Activated CD4-positive, alpha-beta T cell treated with anti-CD3 and anti-CD28 coated beads, Interleukin-2, amount 50 U/mL, for 24 hours (primary cell): ENCODE measurements at places on chromosomes 7 and 10.

- no peak for DNase-seq
Observed at GRCh38 chr7:150735596-150736358, 1.4 kb upstream of the GIMAP5 start.

GRCh38 chr10:4459531-4459930, 366.5 kb upstream of the AKR1E2 start:
- DNase-seq: no peak

DNA sequence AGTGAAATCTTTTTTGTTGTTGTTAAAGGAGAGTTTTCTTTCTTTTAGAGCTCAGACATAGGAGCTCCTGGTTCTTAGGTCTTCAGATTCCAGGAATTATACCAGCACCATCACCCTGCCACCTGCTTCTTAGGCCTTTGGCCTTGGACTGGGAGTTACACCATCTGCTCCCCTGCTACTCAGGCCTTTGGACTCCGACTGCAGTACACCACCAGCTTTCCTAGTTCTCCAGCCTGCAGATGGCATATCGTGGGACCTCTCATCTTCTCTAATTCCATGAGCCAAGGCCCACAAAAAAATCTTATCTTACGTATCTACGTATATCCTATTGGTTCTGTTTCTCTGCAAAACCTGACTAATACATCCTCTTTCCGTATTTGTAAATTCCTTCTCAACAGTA, 5.1 kb upstream of the TACC2 start:
- DNase-seq: no peak

- no peak for DNase-seq
Observed at GRCh38 chr7:57305192-57305748, 144.7 kb upstream of the ZNF716 start.

GRCh38 chr7:10266976-10267375, 706.7 kb upstream of the PHF14 start:
- no peak for DNase-seq

- DNase-seq: no peak
Observed at GRCh38 chr10:36880898-36881297, 244.5 kb upstream of the ANKRD30A start.

DNA sequence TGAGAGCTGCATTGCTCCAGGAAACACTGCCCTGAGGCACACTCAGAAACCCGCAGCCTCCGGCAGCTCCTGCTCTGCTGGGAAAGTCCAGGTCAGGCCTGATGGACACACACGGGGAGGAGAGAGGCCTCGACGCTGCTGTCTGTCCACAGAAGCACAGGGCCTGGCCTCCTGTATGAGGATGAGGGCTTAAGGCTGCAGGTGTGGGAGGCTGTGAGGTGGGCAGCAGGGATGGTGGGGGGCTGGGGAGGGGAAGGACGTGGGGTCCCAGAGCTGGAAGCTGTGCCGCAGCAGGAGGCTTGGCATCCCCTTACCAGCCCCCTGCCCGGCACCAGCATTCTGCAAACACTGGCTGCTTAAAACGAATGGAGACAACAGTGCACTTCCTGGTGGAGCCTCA, 186.2 kb downstream of the DNAJB6 start:
- DNase-seq: no peak
